Effector memory CD8-positive, alpha-beta T cell (primary cell): ENCODE measurements at places on chromosomes 2 and 18.

DNA sequence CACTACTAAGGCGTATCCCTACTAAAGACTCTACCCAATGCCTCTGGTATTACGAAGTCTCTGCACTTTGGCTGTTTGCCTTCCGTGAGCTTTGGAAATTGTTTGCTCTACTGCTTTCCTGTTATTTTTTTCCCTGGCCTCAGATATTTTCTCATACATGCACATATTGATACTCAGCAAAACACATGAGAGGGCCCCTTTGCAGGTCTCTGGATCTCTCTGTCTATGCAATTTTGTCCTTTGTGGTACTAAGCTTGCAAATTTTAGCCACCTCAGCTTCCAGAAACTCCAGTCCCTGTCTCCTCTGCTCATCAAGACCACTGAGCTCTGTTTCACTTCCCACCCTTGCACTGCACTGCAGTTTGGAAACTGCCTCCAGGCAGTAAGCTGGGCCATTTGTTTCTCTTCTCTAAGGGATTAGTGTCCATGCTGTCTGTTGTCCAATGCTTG is 46.6 kb downstream of the TAF1B start:
- DNase-seq, result no peak

DNA sequence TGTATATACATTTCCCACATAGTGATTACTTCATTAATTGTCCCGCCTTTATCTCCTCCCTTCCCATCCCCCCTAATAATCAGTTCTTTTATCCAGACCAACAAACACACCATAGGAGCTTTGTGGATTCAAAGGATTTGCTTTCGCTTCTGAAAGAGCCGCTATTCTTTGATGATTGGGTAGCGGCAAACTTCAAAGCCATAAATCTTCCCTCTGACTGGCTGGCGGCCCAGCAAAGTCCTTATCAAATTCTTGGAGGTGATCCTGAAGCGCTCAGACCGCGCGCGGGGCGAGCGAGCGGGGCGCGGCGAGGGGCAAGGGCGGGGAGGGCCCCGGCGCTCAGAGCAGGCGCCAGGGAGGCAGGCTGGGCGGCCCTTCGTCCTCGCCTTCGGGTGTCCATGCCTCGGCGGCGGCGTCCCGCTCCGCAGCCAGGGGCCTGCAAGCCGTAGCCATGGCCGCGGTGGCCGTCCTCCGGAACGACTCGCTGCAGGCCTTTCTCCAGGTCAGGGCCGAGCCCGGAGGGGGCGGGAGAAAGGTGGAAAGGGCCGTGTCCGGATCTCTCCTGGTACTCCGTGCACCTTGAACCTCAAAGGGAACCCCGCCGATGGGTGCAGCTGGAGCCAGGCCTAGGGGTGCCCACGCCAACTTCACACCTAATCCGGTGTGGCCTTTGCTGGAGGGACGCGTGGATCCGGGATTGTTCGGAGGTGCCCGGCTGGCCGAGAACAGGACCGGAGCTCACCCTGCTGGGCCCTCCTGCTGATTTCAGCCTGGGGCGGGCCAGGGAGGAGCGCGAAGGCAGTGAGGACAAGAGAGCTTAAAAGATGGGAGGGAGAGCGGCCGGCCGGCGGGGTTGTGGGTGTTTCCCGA is at the start of gene SP5:
Gene SP5, plus strand, starts transcription at position 276 of the 870 bp plus-strand sequence. Its CDS starts 176 bp downstream, at position 452.
- no peak for DNase-seq

GRCh38 chr2:45823723-45824206 is 172.3 kb downstream of the PRKCE start:
- DNase-seq, result no peak

DNA sequence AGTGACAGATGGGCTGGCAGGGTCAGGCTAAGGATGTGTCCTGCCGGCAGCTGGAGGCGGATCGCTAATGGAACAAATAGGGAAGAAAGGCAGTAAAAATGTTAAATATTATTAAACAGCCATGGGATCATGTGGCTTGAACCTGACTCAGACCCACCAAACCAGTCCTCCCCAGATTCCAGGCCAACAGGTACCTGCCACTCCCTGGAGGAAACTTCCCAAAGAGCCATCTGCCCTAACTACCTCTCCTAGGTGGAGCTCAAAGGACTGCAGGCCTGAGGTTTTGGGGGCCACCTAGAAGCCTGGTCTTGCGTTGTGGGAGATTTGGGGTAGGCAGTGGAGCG is 34.3 kb downstream of the CIB4 start:
- DNase-seq, result no peak

DNA sequence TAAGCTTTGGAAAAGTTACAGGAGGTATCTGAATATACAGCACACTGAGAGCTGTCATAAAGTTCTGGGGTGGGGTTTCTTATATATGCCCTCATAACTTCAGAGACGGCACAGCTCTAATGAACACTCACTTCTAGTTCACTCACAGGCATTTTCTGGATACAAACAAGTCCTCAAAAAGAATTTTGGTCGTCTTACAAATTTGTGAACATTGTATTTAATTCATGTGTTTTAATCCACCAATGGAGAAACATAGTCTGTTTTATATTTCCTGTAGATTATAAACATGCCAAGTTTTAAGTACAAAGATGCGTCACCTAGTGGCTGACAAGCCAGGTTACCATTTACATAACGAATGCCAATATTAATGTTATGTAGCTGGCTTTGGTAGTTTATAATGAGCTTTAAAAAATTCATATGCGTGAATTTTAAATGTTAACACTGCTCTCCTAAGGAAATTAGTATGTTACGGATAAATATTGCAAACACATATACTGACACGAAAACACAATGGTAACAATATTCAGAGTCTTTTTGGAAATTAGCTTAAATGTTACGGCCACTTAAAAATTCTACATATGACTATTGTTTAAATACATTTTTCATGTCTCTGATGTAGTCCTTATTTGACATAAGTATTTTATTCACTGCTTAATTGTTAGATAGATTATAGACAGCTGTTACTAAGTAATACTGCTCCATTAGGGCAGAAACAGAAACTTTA is 2.5 kb downstream of the COL3A1 start:
- no peak for DNase-seq
